ENCODE measurements at places on chromosomes 4 and X.

DNA sequence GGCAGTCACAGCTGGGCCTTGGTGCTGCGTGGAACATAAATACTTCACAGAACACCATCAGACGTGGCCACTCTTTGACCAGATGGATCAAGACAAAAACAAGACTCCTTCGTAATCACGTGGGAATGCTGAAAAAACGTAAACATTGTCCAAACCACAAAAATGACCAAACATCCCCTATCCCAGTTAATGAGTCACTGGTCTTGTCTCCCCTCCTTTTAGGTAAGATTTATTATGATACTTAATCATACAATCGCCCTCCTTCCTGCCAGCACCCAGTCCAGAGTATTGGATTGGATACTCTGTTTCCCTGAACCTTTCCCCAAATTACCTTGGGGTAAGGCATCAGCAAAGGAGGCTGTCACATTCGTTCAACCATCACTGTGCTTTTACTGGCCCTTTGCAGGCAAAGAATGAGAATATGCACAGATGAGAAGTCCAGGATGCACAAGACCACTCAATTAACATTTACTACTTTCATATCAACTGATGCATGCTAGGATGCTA lies 601 bp upstream of the TCEANC start:
- DNase-seq = no peak

DNA sequence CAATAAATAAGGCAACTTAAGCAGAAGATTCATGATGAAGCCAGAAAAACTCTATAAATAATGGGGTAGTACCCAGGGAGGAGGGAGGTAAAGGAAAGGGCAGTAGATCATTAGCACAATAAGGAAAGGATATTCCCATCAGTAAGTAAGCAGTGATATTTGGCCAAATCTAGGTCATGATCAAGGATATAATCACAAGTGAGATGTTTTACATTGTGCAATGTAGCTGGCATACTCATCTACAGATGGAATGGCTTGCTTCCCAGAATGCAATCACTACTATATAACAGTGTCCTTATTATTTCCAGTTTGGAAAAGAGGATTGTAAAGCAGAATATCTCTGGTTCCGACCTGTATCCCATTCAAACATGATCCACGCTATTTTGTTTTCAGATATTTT lies 483.4 kb downstream of the RPA4 start:
- no peak for DNase-seq

- DNase-seq = no peak
These were observed 190.1 kb downstream of the NSUN7 start for GRCh38 chr4:40939856-40940255.

DNA sequence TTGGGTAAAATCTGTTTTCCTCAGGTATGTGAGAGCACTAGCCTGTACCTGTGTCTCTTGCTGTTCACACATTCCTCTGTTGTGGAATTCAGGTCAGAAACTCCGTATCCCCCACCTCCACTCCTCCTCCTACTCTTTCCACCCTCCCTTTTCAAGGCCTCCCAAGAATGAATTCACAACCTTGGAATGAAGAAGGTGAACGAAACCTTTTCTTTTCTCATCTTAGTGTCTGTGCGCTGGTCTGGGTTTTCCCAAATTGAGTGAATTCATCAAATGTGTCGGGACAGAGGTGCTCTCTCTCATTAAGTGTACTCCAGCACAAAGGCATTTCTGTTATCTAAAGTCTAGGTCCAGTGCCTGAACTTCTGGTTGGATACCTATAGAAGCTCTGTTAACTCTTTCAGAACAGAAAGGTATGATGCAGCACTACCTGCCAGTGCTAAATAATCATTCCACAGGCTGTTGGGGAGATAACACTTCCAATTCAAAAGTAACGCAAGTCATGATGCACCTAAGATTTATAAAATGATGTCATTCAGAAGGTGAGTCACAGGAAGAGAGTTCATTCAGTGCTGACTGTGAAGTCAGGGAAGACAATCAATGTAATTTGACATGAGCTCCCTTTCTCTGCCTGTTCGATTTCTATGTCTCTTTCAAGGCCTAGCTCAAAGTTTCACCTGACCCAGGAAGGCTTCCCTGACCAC lies 41.9 kb downstream of the COL4A6 start:
- no peak for DNase-seq

DNA sequence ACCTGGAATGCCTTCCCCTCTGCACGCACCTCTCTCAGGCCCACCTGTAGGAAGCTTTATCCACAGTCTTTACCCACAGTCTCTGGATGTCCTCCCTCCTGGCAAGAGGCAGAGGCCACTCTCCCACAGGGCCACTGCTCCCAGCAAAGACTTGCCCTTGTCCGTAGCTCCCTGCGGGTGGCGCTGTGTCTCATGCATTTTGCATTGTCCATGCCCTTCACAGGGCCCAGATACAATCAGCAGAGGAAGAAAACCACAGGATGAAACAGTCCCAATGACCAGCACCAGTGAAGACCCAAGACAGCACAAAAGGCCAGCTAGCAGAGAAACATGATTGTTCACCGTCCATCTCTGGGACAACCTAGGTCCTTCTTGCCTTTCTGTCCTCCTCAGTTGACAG lies 2.1 kb upstream of the NSG1 start:
- no peak for DNase-seq

GRCh38 chrX:23554304-23554703 lies 113.0 kb upstream of the PRDX4 start:
- no peak for DNase-seq

- no peak for DNase-seq
These were observed 1531.2 kb downstream of the STIM2 start for GRCh38 chr4:28391877-28392276.

DNA sequence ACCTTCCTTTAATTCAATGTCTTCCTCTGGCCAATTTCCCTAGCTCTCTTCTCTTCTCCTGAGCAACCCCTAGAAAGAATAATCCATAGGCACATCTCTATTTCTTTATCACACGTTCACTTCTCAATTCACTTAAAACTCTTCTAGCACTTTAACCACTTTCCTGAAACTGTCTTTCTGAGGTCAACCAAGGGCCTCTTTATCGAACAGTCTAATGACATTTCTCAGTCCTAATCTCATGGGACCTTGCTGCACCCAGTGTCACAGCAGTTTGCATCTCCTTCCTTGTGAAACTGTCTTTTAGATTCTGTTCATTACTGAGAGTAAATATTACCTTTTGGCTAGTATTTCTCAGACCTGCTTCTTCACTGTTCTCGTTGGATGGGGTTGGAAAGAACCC lies 285.3 kb upstream of the RASGEF1B start:
- no peak for DNase-seq

GRCh38 chr4:96913441-96914080 lies 1073.7 kb downstream of the PDHA2 start:
- no peak for DNase-seq

- DNase-seq = no peak
These were observed 64.7 kb upstream of the CTSO start for GRCh38 chr4:156018383-156018782.

DNA sequence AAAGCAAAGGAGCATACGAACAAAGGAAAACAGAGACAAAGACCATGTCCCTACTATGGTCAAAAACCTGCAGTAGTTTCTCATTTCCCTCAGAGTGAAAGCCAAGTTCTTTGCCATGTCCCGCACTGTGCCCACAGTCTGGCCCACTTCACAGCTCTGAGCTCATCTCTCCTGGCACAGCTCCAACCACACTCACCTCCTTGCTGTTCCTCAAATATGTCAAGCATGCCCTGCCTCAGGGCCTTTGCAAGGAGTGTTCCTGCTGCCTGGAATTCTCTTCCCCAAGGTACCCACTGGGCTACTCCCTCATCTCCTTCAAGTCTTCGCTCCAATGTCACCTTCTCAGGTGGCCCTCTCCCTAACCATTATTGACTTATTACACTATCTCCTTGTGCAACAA lies 72.1 kb downstream of the COX18 start:
- no peak for DNase-seq

DNA sequence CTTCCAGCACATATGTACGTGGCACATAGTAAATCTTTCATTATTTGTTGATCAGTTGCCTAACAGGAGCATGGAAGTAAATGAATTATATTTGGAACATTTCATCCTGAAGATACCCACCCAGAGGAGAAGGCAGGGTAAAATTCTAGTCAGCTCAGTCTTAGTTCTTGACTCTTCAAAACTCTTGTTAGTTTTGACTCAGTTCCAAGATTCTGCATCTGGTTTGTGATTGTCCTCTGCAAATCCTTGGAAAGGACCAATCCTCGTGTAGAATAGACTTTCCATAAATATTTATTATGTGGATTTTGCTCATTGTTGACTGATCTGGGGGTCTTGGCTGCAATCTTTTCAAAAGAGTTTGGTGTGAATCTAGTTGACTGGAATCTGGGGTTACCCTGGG lies 257.5 kb upstream of the FAT1 start:
- no peak for DNase-seq

DNA sequence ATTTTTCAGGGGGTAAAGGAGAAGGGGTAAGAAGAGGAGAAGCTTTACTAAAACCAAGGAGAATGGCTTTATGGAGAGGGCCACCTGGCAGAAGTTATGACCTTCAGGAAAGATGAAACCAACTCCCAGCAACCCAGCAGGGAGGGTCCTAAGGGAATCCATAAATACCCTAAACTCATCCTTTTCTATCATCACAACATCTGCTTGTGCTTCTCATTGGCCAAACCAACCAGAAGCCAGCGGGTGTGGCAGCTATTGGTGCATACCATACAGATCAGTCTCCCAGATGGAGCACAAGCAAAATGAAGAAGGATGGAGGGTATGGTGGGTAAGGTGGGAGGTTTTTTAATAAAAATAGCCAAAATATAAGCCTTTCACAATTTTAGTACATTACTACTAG lies 58.5 kb upstream of the ARSJ start:
- DNase-seq = no peak

- DNase-seq = no peak
These were observed 273.2 kb downstream of the ADGRL3 start for GRCh38 chr4:61473306-61473705.

- no peak for DNase-seq
These were observed 875 bp downstream of the LAP3 start for GRCh38 chr4:17577665-17578481.

DNA sequence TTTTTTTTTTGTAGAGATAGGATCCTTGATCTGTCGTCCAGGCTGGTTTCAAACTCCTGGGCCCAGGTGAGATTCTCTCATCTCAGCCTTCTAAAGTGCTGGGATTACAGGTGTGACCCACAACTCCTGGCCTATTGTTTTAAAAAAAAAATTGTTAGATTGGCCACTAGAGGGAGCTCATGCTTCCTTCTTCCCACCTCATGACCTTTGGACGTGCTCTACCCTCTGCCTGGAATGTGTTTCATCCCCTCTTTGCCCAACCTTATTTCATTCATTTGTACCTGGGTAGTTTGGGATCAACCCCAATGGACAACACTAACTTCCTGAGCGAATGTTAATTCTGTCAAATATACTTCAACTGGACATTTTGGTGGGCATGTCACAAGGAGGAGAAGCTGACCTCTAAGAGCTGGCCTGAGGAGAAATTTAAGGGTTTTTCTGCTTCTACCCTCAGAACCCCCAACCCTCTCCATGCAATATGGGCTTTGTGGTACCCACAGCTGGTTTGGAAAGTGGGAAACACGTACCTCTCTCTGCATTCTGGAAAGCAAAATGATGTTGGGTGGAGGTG lies 6.4 kb downstream of the PPEF2 start:
- no peak for DNase-seq

GRCh38 chr4:79298027-79298426 lies 27.8 kb downstream of the NAA11 start:
- DNase-seq = no peak

DNA sequence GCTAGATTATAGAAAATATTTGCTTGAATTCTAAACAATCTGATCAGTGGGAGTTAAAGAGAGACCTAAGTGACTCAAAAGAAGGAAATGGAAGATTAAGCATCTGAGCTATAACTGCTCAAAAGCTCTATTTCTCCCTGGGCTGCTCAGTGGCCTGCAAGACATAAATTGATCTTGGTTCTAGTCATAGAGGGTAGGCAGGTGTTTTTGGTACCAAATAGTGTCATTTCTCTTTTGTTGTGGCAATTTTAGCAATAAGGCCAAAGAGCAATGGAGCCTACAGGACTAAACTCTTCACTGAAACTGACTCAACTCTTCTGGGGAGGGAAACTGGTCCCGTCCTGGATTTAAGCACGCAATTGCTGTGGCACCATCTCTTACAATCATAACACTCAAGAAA lies 33.9 kb upstream of the BMP2K start:
- DNase-seq = no peak

DNA sequence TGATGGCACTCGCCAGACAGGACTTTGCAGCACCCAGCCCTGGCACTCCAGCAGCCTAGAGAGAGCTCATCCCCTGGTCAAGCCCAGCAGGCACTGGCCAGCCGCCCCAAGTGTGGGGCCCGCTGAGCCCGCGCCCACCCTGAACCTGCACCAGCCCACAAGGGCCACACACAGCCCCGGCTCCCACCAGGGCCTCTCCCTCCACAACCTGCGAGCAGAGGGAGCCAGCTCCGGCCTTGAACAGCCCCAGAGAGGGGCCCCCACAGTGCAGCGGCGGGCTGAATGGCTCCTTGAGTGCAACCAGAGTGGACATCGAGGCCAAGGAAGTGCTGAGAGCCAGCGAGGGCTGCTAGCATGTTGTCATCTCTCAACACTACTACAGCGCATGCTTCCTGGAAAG lies 34.4 kb upstream of the DEFB131A start:
- DNase-seq = no peak

DNA sequence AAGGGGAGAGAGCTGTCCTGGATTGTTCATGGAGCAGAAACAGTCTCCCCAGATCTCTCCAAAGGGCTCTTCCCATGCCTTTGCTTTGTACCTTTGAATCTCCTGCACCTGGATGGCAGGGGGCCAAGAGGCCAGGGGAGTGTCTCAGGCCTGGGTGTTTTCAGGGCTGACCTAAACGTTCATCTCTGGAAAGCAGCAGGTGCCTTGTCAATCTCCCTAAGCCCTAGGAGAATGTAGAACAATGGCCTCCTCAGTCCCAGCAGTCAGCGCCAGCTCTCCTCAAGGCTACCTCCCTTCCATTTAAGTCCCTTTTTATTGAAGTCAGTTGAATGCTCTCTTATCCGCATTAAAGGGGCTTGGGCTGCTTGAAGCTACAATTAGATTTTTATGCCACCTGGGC lies 31.2 kb upstream of the NSUN7 start:
- DNase-seq = no peak

DNA sequence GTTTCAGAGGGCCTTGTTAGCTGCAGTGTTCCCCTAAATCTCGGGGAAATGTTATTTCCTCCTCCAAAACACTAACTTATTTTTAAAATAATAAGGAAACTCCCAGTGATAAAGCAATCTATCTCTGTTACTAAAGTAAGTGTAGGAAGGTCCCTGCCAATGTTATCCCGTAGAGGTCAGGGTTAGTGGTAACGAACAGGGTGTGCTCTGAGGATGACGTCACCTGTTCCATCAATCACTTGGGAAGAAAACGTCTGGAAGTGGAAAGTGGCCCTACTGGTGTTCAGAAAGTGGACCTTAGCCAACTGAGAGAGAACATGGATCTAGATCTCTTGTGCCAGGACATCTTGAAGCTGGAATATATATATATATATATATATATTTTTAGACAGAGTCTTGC lies 249.5 kb downstream of the BCOR start:
- no peak for DNase-seq

- DNase-seq = no peak
These were observed 106.0 kb upstream of the ARHGAP24 start for GRCh38 chr4:85368932-85369331.

GRCh38 chrX:153640736-153641575 lies 6.0 kb upstream of the DUSP9 start:
- no peak for DNase-seq

- no peak for DNase-seq
These were observed 5.1 kb upstream of the SLC25A6 start for GRCh38 chrX:1397001-1397400.

- no peak for DNase-seq
These were observed 136.0 kb upstream of the HPGD start for GRCh38 chr4:174658246-174658645.

- DNase-seq = no peak
These were observed 118.6 kb downstream of the REPS2 start for GRCh38 chrX:17065100-17065499.

Data from activated effector memory CD4-positive, alpha-beta T cell treated with Interleukin-2 at 50 U/mL for 16 hours (primary cell).